ENCODE measurements at places on chromosomes 11 and 22. TPM values are rescaled to one million over a fixed set of nuclear protein-coding genes. Genes with fewer than 3 reads are reported as not detected.

GRCh38 chr22:41966607-41967240 is 2.5 kb upstream of the SEPTIN3 start:
- peak; percentile 54 for DNase-seq

GRCh38 chr11:1100417-1101245 is 26.0 kb downstream of the MUC2 start:
- no peak for DNase-seq

DNA sequence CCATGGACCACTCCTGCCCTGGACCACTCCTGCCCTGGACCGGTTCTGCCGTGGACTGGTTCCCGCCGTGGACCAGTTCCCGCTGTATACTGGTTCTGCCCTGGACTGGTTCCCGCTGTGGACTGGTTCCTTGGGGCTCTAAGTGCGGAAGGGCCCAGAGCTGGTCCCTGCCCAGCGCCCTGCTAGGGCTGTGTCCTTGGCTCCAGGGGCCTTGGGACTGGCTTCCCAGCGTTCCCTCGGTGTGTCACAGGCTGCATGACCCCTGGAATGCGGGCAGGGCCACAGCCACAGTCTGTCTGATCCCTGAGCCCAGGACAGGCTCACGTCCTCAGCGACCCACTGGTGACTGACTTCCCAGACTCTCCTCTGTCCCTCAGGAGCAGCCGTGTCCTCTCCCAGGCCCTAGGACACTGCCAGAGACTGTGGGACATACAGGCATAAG is 412.2 kb downstream of the TBC1D22A start:
- no peak for DNase-seq

TSPAN32 gene
- not detected for total RNA-seq

MPZL2 gene
- 3.2 TPM for total RNA-seq

FSHB gene
- not detected for total RNA-seq

DNA sequence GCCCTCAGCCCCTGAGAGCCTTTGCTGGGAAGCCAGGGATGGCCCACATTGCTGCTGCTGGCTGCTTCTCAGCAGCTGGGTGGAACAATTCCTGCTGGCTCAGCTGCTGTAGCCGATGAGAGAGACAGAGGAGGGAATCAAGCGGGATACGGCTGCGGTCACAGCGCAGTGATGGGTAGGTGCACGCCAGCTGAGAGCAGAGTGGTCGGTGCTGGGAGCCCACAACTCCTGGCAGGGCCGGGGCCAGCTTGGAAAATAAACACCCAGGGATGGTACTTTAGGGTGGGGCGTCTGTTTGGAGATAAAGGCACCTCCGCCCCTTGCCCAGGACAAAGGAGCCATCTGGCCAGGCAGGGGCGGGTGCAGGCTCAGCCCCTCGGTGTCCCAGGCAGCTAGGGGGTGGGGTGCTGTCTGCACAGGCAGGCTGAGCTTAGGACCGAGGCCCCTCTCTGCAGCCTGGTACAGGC is 480.5 kb downstream of the MIAT start:
- no peak for DNase-seq

DNA sequence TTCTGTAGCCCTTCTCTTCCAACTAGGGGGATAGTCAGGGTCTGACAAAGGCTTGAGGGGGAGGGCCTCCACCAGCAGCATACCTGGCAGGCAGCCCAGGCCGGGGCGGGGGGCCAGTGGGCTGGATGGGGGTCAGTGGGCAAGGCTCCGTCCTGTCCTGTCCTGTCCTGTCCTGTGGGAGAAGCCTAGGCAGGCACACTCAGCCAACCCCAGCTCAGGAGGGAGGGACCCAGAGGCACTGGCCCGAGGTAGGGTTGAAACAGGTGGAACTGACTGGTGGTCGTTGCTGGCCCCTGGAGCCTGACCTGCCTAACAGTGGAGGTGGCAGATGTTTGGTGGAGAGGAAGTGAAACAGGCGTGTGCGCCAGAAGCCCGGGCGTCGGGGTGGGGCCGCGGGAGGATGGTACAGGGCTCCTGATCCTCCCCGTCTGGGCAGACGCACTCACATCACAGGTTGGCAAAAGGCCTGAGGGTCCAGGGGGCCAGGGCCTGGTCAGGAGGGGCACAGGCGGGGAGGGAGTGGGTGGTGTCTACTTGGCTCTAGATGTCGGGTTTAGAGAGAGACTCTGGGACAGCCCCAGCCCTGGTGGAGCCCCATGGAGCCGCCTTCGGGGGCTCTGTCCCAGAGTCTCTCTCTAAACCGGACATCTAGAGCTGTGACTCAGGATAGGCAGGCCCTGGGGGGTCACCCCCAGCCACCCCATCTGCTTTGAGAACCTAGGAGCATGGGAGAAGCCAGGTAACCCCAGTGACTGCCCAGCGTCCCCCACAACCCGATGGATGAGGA is 32.5 kb upstream of the GRAMD4 start:
- DNase-seq = peak; percentile 35

MUC6 gene
- 0.19 TPM for total RNA-seq

GRCh38 chr22:16651217-16651616 is 58.6 kb upstream of the CCT8L2 start:
- DNase-seq = no peak

JHY gene
- total RNA-seq = 4.4 TPM

SCGB1D4 gene
- total RNA-seq = not detected

- DNase-seq = no peak
These were observed 32.0 kb upstream of the RELT start for GRCh38 chr11:73344191-73344607.

DYNC2H1 gene
- total RNA-seq = 0.23 TPM

GRCh38 chr22:24059121-24059520 is 48.0 kb downstream of the CABIN1 start:
- no peak for DNase-seq

DNA sequence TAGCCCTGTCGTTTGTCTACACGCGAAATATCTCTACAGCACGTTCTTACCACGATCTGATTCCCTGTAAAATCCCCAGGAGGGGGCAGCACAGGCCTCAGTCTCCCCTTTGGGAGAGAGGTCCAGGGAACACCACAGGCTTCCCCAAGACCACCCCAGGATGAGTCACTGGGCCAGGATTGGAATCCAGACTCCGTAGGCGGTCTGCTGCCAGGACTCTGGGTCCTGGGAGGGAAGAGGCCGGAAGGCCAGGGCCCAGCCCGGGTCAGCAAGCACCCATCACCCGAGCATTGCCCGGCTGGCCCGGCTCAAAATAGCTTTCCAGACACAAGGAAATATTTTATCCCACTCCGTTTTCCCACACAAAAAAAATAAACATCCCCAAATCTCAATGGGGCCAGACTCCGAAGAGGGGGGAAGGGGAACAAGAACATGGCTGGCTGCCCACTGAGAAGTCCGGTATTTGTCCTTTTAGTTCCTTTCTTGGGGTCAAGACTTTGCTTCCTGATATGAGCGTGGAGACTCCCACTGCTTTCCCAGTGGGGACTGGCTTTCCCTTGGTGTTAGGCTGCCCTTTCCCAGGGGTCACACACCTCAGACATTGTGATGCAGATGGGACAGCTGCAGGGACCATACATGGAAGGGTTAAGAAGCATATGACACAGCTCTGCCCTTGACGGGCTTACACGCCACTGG is 91.3 kb downstream of the LRRC32 start:
- no peak for DNase-seq

LRRC55 gene
- not detected for total RNA-seq

DNA sequence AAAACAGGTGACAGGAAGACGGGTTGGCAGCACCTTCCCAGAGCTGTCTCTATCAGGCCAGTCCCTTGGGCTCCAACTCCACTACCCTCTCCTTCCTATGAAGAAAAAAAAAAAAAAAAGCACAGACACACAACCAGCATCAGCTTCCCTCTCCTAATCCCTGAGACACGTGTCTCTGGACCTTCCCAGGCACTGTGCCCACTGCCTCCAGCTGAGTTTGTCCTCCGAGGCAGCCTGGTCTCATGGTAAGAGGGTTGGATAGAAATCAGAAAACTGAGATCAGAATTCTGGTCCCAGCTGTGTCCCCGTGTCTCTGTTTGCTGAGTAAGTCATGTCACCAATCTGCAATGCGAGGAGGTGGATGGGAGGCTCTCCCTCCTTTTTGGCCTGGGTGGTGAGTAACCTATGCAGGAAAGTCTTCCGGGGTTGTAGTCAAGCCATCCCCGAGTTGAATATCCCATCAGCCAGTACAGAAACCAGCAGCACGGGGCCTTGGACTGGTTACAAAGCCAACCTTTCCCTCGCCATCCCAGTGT is 193.7 kb upstream of the TBCEL start:
- no peak for DNase-seq

DNA sequence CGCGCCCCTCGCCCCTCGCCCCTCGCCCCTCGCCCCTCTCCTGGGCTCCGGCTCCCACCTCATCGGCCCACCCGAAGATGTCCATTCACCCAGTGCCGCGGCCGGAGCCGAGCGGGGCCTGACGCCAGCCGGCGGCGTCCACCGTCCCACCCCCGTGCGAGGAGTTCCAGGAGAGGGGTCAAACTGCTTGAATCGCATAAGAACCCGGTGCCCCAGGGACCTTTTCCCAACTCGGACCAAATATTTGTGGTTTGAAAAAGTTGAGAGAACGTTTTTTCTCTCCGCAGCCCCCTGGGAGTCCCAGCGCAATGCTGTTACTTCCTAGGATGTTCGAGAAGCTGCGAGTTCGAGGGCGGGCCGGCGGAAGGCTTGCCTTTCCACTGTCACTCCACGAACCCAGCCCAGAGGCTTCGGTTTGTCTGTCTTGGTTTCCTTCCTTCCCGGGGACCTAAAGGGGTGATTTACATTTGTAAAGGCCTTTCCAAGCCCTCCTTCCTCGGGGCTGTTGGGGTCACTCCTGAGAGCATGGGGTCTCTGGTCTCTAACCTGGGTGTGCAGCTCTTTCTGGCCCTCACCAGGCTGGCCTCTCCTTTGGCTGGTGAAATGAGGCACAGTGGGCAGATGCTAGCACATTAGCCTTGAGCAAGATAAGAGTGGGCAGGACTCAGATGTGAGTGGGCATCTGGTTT is 38.0 kb downstream of the ETS1 start:
- no peak for DNase-seq

DNA sequence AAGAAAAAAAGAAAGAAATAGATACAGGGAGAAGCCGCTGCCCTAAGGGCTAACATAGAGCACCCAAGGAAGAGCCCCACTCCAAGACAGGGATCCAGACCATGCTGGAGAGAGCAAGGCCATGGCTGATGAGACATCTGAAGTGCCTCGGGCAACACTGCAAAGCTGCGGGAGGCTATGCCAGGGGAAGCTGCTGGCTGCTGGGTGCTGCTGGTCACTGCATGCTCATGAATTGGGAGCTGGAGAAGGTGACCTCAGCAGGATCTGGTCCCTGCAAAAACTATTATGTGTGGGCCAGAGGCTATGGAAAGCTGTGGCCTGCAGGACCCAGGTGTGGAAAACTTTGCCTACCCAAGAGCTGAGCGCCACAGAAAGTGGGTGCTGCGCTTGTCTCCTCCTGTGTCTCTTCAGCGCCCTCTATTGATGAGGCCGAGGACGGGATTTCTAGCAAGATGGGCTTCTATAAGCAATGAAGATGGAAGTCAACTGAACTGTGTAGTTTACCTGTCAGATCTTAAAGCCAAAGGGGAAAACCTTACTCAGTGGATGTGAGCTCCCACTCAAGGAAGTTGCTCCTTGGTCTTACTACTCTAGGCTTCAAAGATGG is 17.3 kb upstream of the SLC29A2 start:
- DNase-seq = no peak

GRCh38 chr11:69652999-69653398 is 12.0 kb downstream of the CCND1 start:
- DNase-seq = no peak

- DNase-seq = no peak
These were observed 296.7 kb upstream of the SYN3 start for GRCh38 chr22:33354928-33355327.

- no peak for DNase-seq
These were observed 73.3 kb upstream of the SHANK2 start for GRCh38 chr11:71325418-71326327.
